H1 (cell line): ENCODE measurements at places on chromosomes 7 and 10. TPM values are rescaled to one million over a fixed set of nuclear protein-coding genes. Genes with fewer than 3 reads are reported as not detected.
A peak's percentile ranks its signal among the peaks of the same experiment; 100 is the strongest.

- DNase-seq = no peak
Measured at GRCh38 chr7:78218051-78218450, 419.5 kb downstream of the PHTF2 start.

- DNase-seq = no peak
Measured at GRCh38 chr10:111473361-111473760, 396.5 kb downstream of the ADRA2A start.

Gene ABCB4
- 0.57 and 0.60 TPM in 2 replicates for total RNA-seq

GRCh38 chr7:12444785-12445184, 41.1 kb upstream of the VWDE start:
- DNase-seq = no peak

- DNase-seq = no peak
Measured at GRCh38 chr10:115939101-115939854, 333.7 kb downstream of the GFRA1 start.

Gene OGDHL
- total RNA-seq = 16.3 and 16.6 TPM in 2 replicates

- DNase-seq = no peak
Measured at GRCh38 chr7:78164459-78164858, 365.9 kb downstream of the PHTF2 start.

DNA sequence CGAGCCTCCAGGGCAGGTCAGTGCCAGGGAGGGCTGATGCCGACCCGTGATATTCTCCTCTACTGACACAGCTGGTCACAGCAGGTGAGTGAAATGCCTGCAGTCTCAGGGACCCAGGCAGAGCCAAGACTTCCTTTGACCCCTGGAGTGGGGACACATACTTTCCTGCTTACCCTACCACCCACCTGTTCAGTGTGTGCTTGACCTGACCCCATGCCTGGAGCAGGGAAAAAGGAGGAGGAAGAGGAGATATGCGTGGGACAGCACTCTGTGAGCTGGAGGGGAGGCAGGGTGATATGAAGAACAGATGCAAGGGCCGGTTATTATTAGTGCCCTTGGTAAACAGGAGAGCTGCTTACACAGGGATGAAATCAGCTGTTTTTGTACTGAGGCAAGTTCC, 40.8 kb upstream of the WIPF3 start:
- DNase-seq = no peak

Gene NAT16
- total RNA-seq = 0.84 and 1.0 TPM in 2 replicates

DNA sequence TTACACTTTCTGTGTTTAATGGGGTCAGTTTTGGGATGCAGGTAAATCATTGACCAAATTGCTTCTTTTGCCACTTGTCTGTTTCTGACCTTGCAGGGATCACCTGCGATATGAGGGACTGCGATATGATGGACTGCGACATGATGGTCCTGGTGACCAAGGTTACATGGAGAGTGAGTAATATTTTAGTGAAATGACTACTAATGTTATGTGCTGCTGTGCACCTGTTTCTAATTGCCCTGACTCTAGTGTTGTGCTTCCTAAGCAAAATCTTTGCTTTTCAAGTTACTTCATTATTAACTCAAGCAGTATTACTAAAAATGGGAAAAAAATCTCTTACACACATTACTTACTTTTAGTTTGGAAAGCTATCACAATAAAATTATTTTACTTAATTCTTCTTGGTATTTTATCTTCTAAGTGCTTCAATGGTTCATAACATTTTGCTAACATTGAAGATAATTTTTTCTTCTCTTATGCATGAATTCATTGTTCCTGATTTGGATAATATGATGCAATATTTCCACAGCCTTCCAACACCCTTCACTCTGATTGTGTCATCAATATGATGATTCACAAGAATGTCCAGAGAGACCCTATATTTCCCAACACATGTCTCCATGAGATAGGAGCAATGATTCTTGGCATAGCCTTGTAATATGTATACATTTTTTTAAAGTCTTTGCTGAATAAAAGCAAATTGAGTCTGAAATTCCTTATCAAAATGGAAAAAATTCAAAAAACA, 306.2 kb upstream of the AKR1E2 start:
- DNase-seq = no peak

DNA sequence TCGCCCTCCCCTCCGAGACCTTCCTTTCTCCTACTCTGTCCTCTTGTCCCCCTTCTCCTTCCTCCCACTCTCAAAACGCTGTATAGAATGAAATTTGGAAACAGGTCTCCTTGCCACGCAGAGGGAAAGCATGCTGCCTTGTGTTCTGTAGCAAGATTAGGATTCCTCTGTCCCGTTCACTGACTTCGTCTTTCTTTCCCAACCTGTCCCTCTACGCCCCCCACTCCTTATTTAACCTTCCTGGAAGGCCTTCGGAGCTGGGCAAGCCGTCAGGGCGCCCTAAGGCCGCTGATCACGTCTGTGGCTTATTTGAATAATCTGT, 1.3 kb downstream of the HOXA9 start:
- no peak for DNase-seq

DNA sequence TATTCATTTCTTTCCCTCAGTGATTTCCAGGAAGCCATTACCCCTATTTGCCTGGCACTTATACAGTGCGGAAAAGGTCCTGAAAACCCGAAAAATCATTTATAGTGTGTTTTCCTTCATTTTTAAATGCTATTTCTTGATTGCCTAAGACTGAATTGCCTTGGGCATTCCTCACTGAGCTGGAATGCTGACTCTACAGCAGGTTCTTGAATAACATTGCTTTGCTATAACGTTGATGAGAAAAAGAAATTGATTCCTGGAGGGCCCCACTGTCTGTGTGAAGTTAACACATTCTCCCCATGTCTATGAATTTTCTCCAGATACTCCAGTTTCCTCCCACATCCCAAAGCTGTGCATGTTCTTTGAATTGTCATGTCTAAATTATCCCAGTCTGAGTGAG, 308.5 kb downstream of the EXOC4 start:
- DNase-seq = no peak

DNA sequence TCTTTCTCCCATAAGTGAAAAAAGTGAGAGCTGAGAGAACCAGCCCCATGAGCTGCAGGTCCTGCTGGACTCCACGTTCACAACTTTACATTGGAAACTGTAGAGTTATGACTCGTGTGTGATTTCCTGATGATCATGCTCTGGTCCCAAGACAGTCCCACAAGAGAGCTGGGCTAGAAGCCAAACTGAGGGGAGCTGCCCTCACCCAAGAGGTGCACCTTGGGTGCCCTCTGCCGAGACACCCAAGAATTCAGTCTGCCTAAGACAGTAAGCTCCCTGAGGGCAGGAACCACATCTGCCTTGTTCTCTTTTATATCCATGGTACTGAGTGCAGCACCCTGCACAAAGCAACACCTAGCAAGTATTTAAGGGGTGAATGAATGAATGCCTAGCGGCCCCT, 112.8 kb upstream of the SFMBT2 start:
- no peak for DNase-seq

- no peak for DNase-seq
Measured at GRCh38 chr7:152076324-152076821, 50.9 kb downstream of the GALNT11 start.

DNA sequence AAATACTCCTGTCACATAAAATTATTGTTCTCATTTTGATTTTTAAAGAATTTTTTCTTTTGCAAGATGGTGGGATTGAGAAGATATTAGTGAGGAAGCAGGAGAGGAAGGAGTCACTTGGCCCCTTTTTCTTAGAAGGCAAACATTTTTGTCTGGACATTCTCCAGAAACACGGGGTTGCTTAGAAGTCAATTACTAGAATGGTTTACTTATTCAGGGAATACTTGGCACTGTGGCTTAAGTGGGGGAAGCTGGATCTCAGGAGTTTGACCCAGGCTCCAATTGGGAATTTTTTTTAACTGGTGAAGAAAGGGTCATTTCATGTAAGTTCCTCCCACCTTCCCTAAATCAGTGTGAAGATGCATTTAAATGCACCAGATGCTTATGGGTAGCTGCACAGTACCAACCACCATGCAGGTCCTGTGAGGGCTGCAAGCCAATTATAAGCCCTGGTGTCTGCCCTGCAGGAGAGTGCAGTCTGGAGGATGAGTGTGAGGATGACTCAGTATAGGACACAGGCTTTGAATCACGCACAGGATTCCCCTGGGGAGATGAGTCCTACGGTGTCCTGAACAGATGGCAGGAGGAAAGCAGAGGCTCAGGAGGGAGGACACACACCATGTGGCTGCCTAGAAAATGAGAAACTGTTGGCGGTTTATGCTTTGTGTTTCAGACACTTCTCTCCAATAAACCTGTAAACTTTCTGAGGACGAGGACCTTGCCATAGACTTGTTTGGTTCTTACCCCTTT, 299.1 kb downstream of the PLXNA4 start:
- no peak for DNase-seq

DNA sequence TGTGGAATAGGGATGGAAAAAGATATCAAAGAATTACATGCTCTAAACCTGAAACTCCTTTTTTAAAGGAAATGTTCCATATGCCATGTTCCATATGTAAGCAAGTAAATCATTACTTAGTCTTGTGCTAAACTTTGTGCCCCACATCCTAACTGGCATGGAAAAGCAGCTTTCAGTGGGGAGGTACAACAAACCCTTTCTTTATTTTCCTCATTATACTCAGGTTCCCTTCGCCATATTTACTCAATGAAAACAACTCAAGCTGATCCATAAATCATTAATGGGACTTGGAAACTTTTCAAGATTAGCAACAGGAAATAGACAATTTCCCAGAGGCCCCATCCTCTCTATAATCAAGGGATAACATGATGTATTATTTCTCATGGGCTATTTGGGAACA, 56.0 kb downstream of the GSAP start:
- DNase-seq = no peak

Gene ATG9B
- total RNA-seq = 2.3 and 2.6 TPM in 2 replicates

DNA sequence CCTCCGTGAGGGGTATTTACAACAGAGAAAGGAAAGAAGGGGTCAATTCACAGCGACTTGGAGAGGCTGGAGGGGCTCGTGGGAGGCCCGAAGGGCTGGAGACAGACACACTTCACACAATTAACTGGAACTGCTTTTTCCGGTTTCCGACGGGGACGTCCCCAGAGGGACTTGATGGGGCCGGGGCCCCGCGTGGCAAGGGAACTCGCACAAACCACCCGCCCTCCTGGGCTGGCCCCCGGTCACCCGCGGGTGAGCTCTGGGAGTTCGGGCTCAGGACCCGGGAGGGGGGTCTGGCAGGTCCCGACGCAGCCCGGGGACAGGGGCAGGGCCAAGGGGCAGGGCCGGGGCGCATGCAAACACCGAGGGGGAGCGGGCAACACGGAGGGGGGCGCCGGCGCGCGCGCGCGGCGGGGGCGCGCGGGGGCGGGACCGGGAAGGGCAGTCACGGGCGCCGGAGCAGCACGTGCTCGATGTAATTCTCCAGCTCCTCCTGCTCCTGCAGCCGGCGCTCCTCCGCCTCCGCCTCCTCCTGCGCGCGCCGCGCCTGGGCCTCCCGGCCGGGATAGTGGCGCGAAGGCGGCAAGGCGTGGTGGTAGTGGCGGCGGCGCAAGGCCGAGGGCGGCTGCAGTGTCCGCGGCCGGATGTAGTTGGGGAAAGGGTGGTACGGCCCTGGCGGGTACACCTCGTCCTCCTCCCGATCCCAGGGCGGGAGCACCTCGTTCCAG, 2.7 kb downstream of the VGF start:
- peak; percentile 85 for DNase-seq

DNA sequence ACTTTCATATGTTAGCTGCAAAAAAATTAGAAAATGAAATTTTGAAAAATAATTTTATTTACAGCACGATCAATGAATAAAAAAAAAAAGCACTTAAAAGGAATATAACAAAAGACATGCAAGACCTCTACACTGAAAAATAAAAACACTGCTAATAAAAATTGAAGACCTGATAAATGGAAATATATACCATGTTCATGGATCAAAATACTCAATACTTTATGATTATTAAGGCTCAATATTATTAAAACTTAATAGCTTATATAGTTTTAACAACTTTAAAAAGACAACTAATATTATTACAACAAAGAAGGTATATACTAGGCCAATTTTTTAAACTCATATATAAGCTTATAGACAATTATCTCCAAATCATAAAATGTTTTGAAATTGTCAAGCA, 143.0 kb downstream of the GFRA1 start:
- DNase-seq = no peak

- no peak for DNase-seq
Measured at GRCh38 chr7:77391230-77391629, 24.9 kb downstream of the GSAP start.

Gene DPP6
- 6.8 and 8.5 TPM in 2 replicates for total RNA-seq

DNA sequence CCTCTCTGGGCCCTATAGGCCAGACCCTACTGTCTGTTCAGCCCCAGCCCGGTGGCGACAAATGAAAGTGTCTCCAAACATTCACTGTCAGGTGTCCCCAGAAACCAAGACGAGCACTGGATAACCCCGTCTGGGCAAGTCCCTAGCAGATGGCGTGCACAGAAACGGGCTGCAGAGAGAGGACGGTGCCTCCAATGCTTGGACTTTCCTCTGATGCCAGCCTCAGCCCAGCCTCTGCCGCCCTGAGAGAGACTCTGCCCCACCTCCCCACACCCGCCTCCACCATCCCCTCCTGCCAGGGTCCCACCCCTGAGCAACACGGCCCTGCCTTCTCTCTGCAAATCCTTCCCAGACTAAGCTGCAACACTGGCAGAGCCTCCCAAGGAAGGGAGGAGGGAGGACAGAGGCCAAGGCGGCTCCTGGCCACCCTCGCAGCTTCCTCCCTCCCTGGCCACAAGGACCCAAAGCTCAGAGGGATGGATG, 7.4 kb upstream of the LFNG start:
- no peak for DNase-seq

DNA sequence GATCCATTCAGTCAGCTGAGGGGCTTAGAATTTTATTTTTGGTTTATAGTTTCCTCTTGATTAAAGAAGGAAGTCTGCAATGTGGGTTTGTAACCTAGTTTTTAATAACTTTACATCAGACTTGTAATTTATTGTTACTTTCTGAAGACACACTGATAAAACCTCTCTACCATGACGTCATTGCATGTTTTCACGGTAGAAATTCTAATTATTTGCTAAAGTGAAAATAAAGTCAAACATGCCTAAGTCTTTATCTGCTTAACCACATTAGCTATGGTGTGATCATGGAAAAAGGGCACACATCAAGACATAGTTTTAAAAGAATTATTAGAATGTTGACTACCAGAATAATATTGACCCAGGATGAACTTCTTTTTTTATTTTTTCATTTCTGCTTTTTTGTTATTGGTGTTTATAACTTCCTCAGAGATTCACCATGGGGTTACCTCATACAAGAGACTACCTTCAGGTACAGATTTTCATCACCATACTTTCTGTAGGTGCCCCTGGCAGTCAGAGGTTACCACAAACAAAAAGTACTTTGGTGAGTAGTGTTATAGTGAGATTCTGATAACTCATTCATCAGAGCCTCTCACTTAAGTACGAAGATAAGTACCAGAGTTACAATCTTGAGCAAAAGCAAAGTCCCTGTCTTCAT, 7.0 kb upstream of the PANK1 start:
- DNase-seq = no peak

GRCh38 chr10:33414841-33415240, 80.4 kb upstream of the NRP1 start:
- no peak for DNase-seq

DNA sequence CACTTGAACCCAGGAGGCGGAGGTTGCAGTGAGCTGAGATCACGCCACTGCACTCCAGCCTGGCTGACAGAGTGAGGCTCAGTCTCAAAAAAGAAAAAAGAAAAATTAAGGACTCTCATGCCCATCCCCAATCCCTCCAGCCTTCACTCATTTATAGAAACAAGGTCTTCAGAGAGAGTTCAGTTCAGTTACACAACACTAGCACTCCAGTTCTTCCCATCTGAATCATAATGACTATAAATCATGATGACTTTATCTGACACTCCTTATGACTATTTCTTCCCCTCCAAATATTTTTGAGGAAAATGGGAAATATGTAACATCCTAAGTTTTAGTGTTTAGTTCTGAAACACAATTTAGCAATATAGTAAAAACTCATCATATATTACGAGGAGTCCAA, 107.4 kb upstream of the LSM8 start:
- no peak for DNase-seq

Gene CYP17A1
- not detected in 2 replicates for total RNA-seq
